Activated CD4-positive, CD25-positive, alpha-beta regulatory T cell treated with anti-CD3 and anti-CD28 coated beads, Interleukin-2, amount 50 U/mL, for 16 hours (primary cell): ENCODE measurements at places on chromosomes 5 and 9.
A peak's percentile ranks its signal among the peaks of the same experiment; 100 is the strongest.

- DNase-seq: no peak
Measured at GRCh38 chr5:27015758-27016157, 22.6 kb downstream of the CDH9 start.

GRCh38 chr9:36677611-36678010 is 104.9 kb downstream of the MELK start:
- DNase-seq: no peak

DNA sequence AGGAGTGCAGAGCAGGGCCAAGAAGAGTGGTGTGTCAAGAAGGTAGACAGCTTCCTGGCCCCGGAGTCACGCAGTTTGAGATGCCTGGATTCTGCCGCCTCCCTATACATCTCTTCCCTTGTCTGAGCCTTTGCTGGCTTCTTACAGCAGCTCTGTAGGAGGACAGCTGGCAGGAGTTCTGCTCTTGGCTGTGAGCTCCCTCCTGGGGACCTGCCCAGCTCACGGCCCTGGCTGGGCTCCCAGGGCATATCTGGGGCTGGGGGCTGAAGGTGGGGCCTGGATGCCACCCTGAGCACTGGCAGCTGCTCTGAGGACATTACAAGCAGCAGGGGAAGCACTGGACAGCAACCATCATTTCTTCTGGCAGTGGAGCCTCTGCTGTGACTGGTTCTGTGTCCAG is 786 bp upstream of the TSSK1B start:
- DNase-seq: no peak

- DNase-seq: no peak
Measured at GRCh38 chr9:22044583-22044982, 35.5 kb upstream of the CDKN2B start.

DNA sequence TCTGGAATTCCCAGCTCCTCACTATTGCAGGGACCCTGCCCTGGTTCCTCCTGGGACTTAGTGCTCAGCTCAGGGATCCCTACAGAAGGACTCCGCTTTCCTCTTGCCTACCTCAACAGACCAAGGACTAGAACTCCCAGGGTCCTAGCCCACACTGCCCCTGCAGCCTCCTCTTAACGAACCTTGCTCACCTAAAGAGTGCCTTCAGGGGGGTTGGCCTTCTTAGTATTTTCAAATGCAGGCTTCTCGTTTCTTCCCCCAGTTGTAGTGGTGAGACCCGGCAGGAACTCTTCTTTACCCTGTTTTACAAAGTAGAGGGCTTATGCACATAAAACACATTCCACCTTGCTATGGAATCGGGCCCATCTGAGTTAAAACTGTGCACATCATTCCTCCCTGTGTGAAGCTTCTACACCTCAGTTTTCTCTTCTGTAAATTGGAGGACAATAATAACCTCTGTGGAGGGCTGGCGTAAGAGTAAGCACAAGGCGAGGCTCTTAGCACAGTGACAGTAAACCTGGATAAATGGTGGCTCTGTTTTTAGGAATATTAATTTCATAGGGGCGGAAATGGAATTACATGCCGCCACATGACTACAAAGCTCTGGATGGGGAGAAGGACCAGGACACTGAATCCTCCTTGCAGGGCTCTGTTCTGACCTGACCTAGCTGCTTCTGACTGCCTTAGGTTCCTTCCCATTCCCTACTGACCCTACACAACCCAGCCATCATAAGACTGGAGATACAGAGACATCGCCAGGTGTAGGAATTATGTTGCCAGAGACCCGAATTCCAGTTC is 3.8 kb upstream of the HAND1 start:
- no peak for DNase-seq

GRCh38 chr9:101466863-101467262 is 31.3 kb upstream of the ALDOB start:
- DNase-seq: no peak

- no peak for DNase-seq
Measured at GRCh38 chr9:5455181-5455580, 4.8 kb downstream of the CD274 start.

DNA sequence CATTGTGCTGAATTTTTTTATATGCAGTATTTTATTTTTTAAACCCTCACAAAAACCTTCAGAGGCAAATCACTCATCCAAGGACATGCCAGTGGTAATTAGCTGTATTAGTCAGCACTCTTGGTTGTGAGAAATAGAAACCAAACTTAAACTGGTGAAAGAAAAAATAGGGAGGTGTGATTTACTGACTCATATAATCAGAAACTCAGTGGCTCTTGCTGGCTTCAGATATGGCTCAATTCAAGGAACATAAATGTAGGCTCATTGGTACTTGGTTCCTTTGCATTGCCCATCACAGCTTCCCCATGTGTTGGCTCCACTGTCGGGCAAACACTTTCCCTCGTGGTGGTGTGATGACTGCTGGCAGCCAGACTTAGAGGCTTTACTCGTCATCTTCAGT is 497.2 kb downstream of the MAT2B start:
- DNase-seq: no peak

DNA sequence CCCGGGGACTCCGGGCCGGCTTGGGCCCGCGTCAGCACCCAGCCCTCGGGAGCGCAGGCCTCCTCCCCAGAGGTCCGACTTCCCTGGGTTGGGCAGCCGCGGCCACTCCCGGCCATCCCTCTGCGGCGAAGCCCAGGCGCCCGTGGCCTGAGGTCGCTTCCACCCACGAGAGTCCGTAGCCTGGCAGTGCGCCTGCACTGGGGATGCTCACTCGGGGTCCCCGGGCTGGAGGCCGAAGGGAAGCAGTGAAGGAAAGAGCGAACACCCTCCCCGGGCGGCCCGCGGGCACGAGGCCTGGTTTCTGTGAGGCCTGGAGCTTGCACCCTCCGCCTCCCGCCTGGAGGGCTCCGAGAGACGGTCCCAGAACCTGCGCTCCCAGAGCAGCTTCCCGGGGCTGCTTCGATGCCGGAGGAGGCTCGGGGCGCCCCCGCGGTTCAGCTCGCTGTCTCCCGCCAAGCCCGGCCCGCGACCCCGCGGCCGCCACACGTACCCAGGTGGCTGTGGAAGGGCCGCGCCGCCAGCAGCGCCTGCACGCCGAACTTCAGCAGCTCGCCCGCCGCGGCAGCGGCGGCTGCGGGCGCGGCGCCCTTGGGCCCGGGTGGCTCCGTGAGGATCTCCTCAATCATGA is 607 bp downstream of the BARX1 start:
- no peak for DNase-seq

- no peak for DNase-seq
Measured at GRCh38 chr5:142293486-142293885, 31.3 kb downstream of the SPRY4 start.

DNA sequence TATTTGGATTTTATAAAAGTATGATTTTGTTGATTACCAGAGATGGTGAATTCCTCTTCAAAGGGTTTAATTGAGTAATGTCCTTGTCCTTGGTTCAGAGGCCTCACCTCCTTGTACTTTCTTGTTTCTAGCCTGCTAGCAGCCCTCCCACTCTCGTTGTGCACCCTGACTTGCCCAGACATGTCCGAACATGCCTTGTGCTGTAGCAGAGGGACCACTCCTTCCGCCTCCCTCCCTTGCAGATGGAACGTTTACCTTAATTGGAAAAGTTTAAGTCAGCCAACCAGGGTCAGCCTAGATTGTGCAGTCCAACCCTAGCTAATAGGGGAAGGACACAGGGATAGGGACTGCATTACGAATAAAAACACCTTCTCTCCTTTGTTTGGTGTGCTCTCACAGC is 406.9 kb upstream of the NMUR2 start:
- no peak for DNase-seq

GRCh38 chr9:85600675-85601263 is 141.0 kb downstream of the AGTPBP1 start:
- no peak for DNase-seq

DNA sequence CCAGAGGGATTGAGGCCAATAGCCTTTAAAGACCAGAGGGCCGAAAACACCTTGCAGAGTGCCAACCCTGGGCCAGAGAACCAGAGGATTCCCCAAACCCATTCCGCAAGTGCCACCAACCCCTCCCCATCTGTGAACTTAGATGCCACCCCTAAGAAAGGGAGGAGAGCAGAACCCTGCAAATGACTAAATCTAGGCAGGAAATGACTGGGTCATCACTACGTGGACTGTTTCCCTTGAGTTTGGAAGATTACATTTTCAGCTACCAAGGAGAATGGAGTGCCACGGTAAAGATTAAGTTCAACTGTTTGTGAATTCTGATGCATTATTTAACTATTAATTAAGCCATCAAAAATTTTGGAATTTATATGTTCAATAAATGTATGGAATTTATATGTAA is 142.8 kb downstream of the ENC1 start:
- DNase-seq: no peak

DNA sequence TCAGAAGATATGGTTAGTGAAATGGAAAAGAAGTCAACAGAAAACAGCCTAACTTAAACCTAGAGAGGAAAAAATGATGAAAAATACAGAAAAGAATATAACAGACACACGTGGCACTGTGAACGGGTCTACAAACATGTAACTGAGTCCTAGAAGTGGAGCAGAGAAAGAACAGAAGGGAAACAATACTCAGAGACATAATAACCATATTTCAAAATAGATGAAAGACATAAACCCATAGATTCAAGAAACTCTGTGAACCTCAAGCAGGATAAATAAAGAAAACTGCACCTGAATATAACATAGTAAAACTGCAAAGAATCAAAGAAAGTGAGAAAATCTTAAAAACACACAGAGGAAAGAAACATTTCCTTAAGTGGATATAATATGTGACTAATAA is 67.7 kb upstream of the GOLGA1 start:
- DNase-seq: no peak

- DNase-seq: peak; percentile 70
Measured at GRCh38 chr9:93962561-93963440, 7.6 kb upstream of the BARX1 start.

DNA sequence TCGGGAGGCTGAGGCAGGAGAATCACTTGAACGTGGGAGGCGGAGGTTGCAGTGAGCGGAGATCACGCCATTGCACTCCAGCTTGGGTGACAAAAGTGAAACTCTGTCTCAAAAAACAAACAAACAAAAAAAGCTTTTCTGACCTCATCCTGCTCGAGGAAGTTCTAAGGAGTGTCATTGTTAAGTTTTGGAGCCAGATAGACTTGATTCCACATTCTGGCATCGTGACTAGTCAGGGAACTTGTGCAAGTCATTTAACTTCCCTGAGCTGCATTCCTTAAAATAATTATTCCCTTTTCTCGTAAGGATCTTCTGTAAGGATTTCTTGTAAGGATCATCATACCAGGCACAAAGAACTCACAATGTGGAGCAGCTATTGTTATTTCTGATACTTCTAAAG is 26.2 kb downstream of the SNX24 start:
- no peak for DNase-seq

GRCh38 chr9:113125386-113126035 is 25.3 kb upstream of the SLC31A2 start:
- no peak for DNase-seq

GRCh38 chr5:162067655-162068411 is at the start of gene GABRG2:
Gene GABRG2, plus strand, starts transcription at chr5:162067773. Its CDS starts 227 bp downstream, at chr5:162068000.
- no peak for DNase-seq

GRCh38 chr5:36305571-36306326 is 4.0 kb upstream of the RANBP3L start:
- no peak for DNase-seq

- no peak for DNase-seq
Measured at GRCh38 chr9:126704157-126704891, 90.6 kb downstream of the LMX1B start.

GRCh38 chr5:66646570-66646969 is 50.4 kb downstream of the MAST4 start:
- no peak for DNase-seq

DNA sequence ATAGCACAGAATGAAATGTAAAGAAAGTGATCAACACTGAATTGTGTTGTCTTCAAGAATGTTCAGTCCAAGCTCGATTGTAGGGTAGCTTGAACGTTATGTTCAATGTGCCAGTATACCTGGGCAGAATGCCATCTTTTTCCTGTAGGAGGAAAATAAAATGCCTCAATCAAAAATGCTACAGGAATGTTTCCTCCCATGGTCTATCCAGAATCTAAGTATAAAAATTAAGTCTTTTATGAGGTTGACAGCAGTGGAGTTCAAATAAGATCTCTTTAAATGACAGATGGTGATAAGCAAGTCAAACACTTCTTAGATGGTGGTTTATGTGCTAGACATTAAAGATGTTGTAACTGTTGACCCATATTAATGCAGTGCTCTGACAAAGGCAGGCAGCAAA is 488.6 kb downstream of the CSNK1G3 start:
- no peak for DNase-seq

GRCh38 chr5:169917500-169917899 is 62.8 kb downstream of the INSYN2B start:
- DNase-seq: no peak

GRCh38 chr5:149635394-149635793 is 54.1 kb downstream of the ARHGEF37 start:
- DNase-seq: no peak

- no peak for DNase-seq
Measured at GRCh38 chr9:37534412-37534811, 41.8 kb downstream of the FBXO10 start.

GRCh38 chr9:6739218-6739617 is 18.6 kb upstream of the KDM4C start:
- DNase-seq: no peak

- no peak for DNase-seq
Measured at GRCh38 chr9:106953174-106953573, 90.2 kb downstream of the ZNF462 start.

DNA sequence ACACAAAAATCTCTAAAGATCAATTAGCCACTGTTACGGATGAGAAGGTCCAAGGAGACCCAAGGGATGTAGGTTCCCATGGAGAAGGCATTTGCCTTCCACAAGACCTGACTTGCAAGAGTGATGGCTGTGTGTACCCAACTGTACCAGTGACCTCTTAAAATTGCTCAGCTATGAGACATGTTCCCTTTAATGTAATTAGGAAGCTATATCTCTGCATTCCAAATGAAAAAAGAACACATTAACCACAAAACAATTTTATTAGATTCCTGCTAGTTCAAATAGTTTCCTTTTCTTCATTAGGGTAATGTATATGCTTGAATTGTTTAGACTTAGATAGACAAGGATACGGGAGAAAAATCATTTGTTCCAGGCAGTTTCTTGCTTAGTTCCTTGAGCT is 3.3 kb downstream of the OR2Y1 start:
- no peak for DNase-seq

- DNase-seq: no peak
Measured at GRCh38 chr5:131974622-131974955, 29.1 kb upstream of the MEIKIN start.

- no peak for DNase-seq
Measured at GRCh38 chr9:12722131-12722530, 28.9 kb downstream of the TYRP1 start.

DNA sequence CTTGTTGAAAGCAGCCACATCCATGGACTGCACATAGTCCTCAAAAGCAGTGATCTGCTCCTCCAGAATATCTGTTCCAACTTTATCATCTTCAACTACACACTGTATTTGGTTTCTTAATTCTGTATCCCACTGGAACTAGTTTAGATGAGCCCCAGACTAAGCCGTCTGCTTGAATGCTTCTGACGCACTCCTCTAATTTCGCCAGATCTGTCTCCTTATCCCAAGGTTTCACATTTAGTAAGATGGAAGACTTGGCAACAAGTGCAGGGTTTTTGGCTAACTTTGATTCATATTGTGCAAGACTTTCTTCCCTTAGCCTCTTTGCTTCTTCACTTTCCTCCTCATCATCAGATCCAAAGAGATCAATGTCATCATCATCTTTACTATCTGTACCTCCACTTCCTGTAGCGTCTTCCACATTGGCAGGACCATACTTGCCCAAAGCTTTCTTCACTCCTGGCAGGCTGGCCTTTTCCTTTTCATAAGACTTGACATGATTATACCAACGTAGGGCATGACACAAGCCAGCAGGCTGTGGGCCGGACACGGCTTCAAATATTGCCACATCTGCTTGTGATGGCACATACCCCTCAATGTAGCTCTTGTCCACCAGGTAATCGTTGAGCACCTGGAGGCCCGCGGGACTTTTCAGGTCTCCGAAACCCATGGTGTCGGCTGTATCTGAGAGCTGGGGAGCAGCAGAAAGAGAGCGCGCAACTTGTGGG is 56.2 kb upstream of the PIK3R1 start:
- DNase-seq: no peak
